ENCODE measurements at places on chromosomes 2 and 18.

- DNase-seq = no peak
These were observed 19.8 kb upstream of the GPR17 start for GRCh38 chr2:127626175-127626574.

DNA sequence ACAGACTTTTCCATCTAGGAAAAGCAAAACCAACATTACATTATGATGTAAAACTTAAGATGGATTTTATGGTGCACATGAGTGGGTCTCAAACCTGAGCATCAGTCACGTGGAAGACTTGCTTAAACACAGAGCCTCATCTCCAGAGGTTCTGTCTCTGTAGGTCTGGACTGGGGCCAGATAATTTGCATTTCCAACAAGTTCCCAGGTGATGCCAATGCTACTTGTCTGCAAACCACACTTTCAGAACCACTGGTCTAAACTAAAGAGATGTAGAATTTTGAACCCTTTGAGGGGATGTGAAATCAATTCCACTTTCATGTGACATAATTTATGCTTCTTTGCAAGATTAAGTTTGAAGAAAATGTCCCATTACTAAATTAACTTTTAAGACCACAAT is 522.8 kb downstream of the MBD2 start:
- no peak for DNase-seq

- no peak for DNase-seq
These were observed 409.5 kb upstream of the POU3F3 start for GRCh38 chr2:104444392-104444791.

- no peak for DNase-seq
These were observed 132.4 kb upstream of the APCDD1 start for GRCh38 chr18:10322004-10322403.

DNA sequence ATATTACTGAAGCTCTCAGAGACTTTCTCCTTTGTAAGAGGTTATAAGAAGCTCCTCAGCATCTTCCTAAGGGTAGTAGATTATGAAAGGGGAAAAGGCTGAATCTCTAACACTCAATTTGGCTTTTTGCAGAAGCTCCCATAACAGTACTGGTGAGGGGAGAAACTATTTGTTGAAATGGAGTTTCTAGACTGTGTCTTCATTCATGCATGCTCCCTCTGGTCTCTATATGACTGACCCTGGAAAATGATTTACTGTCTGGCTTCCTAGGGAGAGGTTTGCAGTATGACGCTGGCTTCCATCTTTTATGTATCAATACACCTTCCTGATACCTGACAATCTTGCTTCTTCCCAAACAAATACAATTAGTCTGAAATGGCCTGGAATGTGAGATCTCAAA is 63.9 kb downstream of the LDAH start:
- no peak for DNase-seq

DNA sequence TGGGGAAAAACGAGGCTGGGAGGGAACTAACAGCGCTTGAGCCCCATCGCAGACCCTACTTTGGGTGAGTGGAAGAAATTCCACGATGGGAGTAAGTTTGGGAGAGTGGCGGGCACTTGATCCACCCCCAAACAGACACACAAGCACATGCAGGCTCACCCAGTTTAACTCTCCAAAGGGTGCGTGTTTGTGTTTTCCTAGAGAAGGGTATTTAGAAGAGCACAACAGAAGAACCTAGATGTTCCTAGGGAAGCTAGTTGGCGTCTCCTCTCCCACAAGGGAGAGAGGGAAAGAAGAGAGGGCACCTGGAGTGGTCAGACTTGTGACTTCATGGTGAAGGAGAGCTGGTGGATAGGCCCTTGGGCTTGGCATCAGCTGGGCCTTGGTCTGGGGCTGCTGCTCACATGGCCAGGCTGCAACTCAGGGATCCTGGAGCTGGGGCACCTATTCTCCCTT is 3.2 kb downstream of the GATA6 start:
- DNase-seq = no peak

DNA sequence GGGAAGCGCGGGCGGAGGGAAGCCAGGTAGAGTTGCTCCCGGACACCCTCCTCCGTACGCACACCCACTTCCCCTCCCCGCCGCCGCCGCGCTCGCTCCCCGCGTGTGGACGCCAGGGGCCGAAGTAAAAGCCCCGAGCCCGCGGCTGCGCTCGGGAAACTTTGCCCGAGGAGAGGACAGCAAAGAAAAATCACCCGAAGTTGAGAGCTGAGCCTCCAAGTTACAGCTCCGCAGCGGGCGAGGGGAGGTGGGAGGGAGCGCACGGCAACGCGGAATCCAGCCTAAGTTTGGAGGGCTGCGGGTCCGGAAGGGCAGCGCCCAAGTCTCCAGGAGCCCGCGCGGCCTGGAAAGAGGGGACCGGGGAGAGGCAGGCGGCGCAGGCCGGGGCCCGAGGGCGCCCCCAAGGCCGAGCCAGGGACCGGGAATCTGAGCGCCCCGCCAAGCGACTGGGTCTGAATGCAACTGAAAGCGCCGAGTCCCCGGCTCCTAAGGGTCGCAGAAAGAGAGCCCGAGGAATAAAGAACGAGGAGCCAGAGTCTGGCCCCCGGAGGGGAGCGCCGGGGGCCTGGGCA is 706 bp upstream of the BCL11A start:
- DNase-seq = no peak

DNA sequence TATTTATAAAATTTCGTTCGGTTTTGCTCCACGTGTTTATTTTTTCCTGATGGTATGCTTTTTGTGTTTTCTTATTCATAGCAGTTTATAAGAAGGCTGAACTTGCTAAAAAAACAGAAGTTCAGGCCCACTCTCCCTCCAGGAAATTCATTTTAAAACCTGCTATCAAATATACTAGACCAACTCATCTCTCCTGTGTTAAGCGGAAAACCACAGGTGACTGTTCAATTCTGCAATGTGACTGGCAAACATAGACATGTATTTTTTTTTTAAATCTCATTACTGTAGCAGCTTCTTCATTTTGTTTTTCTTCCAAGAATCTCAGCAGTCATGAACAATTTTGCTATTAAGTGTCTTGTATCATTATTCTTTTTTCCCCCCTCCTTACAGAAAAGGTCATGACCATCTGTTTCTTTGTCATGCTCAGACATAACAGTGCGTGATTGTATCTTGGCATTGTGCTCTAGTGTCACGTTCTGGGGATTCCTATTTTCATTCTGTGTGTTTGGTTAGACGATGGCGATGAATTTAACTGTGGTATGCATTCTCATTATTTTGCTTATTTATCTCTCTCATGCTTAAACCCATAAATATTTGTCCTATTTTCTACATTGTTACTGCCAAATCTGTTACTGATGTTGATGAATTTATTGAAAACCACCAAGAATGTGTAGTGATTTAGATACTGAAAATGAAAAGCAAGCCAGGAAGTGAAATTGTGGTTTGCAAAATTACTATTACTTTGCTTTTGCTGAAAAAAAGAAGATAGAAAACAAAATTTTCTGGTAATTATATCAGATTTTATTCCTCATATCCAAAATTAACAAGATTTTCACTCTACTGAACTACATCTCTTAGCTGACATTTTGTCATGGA is 74.6 kb upstream of the UNC80 start:
- no peak for DNase-seq

GRCh38 chr2:2699121-2699505 is 368.0 kb upstream of the MYT1L start:
- DNase-seq = no peak

GRCh38 chr2:109463236-109463635 is 150.5 kb downstream of the SEPTIN10 start:
- DNase-seq = no peak

DNA sequence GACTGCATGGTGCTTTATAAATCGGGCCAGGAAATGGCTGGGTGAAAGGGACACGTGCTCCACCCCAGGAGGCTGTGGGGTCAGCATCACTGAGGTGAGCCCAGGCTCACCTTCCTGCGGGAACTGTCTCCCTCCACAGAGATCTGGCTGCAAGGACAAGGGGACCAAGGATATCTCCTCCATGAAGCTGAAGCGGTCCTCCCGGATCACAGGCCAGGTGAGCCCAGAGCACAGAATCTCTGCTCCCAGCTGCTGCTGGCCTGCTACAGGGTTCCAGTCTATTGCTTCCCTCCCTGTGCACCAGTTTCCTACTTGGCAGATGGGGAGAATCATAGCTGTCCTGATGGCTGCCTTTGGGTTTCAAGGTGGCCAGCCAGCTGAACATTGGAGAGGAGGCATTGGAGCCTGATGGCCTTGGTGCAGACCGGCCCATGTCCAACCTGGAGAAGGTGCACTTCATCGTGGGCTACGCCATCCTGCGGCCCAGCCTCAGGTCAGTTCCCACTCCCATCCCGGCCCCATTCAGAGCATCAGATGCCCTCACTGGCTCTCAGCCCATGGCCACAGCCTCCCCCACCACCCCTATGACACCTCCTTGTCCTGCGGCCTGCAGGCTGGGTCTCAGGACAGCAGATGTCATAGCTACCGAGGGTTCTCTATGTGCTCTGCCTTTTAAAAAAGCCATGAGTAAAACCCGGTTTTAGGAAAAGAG is 33.7 kb upstream of the GPR17 start:
- no peak for DNase-seq

DNA sequence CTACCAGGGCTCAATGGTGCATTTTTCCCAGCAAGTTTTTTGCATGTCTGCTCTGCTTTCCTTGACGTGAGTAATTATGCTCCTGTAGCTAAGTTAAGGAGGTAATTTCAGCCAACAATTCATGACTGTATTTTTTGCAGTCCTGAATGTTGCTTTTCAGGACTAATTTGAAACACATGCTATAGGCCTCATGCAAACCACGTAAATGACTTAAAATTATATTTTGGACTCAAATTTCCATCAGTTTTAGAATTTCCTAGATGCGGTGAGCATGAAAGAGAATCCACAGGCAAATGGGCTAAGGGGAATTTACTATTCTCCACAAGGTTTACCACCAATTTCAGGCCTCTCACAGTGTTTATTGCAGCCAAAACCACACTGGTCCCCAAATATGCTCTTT is 589.9 kb upstream of the LRRTM1 start:
- DNase-seq = no peak

DNA sequence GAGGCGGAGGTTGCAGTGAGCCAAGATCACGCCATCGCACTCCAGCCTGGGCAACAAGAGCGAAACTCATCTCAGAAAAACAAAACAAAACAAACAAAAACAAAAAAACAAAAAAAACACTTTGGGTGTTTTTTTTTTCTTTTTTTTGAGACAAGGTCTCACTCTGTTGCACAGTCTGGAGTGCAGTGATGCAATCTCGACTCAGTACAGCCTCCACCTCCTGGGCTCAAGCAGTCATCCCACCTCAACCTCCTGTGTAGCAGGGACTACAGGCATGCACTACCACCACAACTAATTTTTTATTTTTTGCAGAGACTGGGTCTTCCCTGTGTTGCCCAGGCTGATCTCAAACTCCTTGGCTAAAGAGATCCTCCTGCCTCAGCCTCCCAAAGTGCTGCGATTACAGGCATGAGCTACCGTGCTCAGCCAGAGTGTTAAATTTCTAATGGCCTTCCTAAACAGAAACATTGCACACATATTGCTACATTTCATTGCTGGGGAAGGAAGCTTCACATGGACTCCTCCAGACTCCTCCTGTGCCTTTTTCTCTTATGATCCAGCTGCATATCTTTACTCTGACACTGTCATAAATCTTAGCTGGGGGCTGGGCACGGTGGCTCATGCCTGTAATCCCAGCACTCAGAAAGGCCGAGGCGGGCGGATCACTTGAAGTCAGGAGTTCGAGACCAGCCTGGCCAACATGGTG is 19.7 kb downstream of the STARD7 start:
- no peak for DNase-seq

GRCh38 chr2:147094077-147094476 is 750.8 kb upstream of the ACVR2A start:
- DNase-seq = no peak

All from CMK (cell line).